ENCODE measurements at places on chromosomes 2 and 18. TPM values are rescaled to one million over a fixed set of nuclear protein-coding genes. Genes with fewer than 3 reads are reported as not detected.

The EMILIN1 gene
- 0.33 TPM for total RNA-seq

The SERPINB3 gene
- total RNA-seq, result not detected

The IL18R1 gene
- 11.0 TPM for total RNA-seq

The CYRIA gene
- 0.32 TPM for total RNA-seq

The LOXHD1 gene
- total RNA-seq, result not detected

The SRD5A2 gene
- total RNA-seq, result not detected

The HOXD12 gene
- not detected for total RNA-seq

The CHRNA1 gene
- not detected for total RNA-seq

The ACKR3 gene
- total RNA-seq, result 4.2 TPM

The LANCL1 gene
- total RNA-seq, result 32.8 TPM

The ANTXR1 gene
- total RNA-seq, result not detected

The LRATD1 gene
- total RNA-seq, result not detected

The NGEF gene
- not detected for total RNA-seq

The CROCC2 gene
- total RNA-seq, result not detected

The MYCN gene
- total RNA-seq, result not detected

The RAB27B gene
- 3.1 TPM for total RNA-seq

The LRRC30 gene
- total RNA-seq, result not detected

The REL gene
- 28.0 TPM for total RNA-seq

The LINC00305 gene
- not detected for total RNA-seq

The RBM44 gene
- 0.61 TPM for total RNA-seq

The CEP68 gene
- total RNA-seq, result 59.9 TPM

All from CD4-positive, alpha-beta memory T cell (primary cell).